Mesothelial cell of epicardium (in vitro differentiated cells): ENCODE measurements at places on chromosomes 16 and 17. TPM values are rescaled to one million over a fixed set of nuclear protein-coding genes. Genes with fewer than 3 reads are reported as not detected.

The TRIM72 gene
- 0.04 to 0.14 TPM (median 0.11 TPM) in 3 replicates for total RNA-seq

GRCh38 chr17:2995886-2996809 lies 67.3 kb downstream of the OR1D5 start:
- H3K27me3 ChIP-seq: no peaks in the 10 kb centered on the region
- H3K27ac ChIP-seq: no peak overlapping the region
- peak overlapping the region; percentile 46 for H3K4me3 ChIP-seq
- DNase-seq: no peak

DNA sequence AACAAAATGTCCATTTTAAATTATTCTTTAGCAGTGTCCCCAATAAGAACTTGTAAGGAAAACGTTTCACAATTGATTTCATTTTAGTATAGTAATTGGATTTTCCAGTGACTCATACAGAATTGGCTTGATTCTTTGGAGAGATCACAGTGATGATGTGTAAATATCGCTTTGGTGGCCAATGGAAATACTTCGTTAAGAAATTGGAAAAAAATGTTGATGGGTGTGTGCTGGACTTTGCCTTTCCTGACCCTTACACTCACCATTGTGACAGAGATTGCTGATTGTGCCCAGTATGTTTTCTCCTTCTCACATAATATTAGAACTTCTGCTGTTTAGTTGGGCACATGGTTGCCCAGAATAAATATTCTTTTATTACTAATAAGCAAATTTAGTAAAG lies 7.4 kb upstream of the EFCAB13 start:
- H3K4me1 ChIP-seq: peaks cover 8% of the 10 kb centered on the region
- DNase-seq: no peak
- H3K27me3 ChIP-seq: no peaks in the 10 kb centered on the region
- no peak overlapping the region for H3K4me3 ChIP-seq

GRCh38 chr17:43367737-43368242 lies 31.0 kb upstream of the ARL4D start:
- peak overlapping the region; percentile 71 for H3K4me3 ChIP-seq
- H3K27ac ChIP-seq: peak overlapping the region; percentile 100
- H3K4me1 ChIP-seq: peaks cover 35% of the 10 kb centered on the region

- no peaks in the 10 kb centered on the region for H3K36me3 ChIP-seq
- DNase-seq: no peak
- peaks cover 34% of the 10 kb centered on the region for H3K27me3 ChIP-seq
- no peaks in the 10 kb centered on the region for H3K4me1 ChIP-seq
- H3K27ac ChIP-seq: no peak overlapping the region
- no peak overlapping the region for H3K4me3 ChIP-seq
Measured at GRCh38 chr17:51860954-51861561, 297.5 kb downstream of the CA10 start.

DNA sequence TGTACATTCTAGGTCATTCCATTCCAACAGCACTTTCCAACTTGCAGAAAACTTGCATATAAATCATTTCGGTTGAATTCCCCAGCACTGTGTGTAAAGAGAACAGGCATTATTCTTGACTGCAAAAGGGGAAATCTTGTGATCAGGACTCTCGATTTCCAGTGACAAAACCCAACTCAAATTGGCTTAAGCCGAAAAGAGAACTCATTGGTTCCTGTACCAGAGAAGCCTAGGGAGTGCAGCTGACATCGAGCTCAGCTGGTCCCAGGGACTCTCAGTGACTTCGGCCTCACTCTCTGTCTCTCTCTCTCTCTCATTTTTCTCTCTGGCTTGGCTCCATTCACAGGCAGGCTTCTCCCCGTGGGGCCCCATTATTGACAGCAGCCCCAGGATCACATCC lies 30.7 kb downstream of the CD300LF start:
- no peaks in the 10 kb centered on the region for H3K4me1 ChIP-seq
- no peak overlapping the region for H3K4me3 ChIP-seq
- no peaks in the 10 kb centered on the region for H3K36me3 ChIP-seq
